ENCODE measurements at places on chromosomes 1 and 21.

DNA sequence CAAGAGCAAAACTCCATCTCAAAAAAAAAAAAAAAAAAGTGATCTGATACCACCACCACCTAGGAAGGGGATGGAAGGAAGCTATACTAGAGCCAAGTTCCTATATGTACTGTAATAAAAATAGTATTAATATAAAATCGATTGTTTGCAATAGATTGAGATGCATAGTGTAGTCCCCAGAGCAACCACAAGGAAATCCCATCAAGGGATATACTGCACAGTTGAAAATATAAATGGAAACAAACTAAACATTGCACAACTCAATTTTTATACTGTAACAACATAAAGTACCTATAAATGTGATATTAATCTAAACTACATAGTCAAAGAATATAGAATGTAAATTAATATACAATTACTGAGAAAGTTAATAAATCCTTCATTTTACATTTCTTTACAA is 20.9 kb upstream of the PSMG1 start:
- DNase-seq = no peak

DNA sequence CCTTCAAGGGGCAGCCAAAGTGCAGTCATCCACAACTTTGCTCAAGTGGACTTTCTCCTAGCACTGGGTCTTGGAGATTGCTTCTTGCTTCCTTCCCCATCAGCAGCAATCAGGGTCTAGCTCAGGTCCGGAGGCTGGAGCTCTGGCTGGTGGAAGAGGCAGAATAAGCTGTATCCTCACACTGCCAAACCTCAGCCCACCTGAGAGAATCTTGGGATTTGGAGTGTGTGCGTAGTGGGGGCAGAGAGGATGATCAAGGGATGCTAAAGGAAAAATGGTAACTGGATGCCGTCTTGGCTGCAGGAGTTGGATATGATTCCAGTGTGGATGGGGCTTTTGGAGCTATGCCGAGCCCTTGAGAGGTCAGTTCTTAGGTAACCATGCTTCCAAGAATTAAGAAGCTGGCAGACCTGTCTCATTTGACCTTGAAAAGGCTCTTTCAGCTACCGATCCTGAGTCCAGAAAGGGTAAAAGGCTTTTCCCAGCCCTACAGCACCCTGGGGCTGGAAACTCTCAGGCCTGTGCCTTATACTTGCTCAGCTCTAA is 4.5 kb upstream of the NFASC start:
- DNase-seq = no peak

GRCh38 chr1:52553362-52554266 is 722 bp upstream of the TUT4 start:
- DNase-seq = peak; percentile 85

DNA sequence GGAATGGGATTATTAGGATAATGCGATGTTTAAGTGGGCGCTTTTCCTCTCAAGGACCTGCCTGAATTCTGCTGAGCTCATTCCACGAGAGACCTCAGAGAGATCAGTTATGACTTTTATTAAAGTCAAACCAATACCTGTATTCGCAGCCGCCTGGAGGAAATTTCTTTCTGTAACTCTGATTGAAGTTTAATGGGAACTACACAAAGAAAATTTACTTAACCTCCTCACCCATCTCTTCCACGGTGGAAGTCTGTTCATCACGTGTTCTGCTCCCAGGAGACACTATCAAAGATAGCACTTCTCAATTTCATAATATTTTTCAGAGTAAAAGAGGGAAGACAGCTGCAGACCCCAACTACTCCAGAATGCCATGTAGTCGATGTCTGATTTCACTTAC is 334.7 kb upstream of the POU3F1 start:
- no peak for DNase-seq

GRCh38 chr21:45974073-45975019 is 7.2 kb upstream of the COL6A1 start:
- DNase-seq = no peak

GRCh38 chr1:32977546-32978087 is 13.0 kb upstream of the RNF19B start:
- no peak for DNase-seq

GRCh38 chr1:185581961-185582725 is 152.0 kb upstream of the HMCN1 start:
- DNase-seq = no peak

- DNase-seq = no peak
Measured at GRCh38 chr1:240706150-240706935, 94.4 kb upstream of the GREM2 start.

GRCh38 chr1:27509127-27510080 is 19.4 kb upstream of the WASF2 start:
- no peak for DNase-seq

GRCh38 chr21:44326716-44327602 is 12.2 kb downstream of the CFAP410 start:
- no peak for DNase-seq

DNA sequence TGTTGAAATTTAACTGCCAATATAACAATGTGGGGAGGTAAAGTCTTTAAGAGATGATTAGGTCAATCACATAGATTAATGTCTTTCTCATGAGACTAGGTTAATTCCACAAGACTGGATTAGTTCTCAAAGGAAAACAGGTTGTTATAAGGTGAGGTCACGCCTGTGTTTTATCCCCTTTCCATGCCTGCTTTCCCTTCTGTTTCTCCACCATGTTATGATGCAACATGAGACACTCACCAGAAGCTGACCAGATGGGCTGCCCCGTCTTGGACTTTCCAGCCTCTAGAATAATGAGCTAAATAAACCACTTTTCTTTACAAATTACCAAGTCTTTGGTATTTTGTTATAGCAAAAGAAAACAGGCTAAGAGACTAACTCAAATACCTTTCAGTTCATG is 70.8 kb downstream of the DDAH1 start:
- no peak for DNase-seq

DNA sequence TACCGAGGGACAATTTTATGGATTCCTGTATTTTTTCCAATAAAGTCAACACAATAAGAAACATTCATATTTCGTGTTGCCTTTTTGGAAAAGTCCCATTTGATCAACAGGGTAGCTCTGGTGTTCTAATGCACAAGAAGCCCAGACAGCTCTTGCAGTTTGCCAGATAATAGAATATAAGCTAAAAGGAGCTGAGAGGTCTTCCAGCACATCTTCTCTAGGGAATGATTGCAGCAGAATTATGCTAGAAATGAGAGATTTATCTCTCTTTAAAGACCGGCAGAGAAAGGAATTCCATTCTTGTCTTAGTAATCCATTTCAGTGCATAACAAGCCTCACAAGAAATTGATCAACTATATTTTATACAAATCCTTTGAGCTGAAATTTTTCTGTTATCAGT is 25.0 kb upstream of the DDX59 start:
- DNase-seq = no peak

GRCh38 chr1:28259934-28260802 is 850 bp downstream of the SESN2 start:
- DNase-seq = no peak

GRCh38 chr1:29200906-29201594 is 19.4 kb upstream of the SRSF4 start:
- no peak for DNase-seq

- no peak for DNase-seq
Measured at GRCh38 chr1:7152655-7153054, 367.4 kb downstream of the CAMTA1 start.

DNA sequence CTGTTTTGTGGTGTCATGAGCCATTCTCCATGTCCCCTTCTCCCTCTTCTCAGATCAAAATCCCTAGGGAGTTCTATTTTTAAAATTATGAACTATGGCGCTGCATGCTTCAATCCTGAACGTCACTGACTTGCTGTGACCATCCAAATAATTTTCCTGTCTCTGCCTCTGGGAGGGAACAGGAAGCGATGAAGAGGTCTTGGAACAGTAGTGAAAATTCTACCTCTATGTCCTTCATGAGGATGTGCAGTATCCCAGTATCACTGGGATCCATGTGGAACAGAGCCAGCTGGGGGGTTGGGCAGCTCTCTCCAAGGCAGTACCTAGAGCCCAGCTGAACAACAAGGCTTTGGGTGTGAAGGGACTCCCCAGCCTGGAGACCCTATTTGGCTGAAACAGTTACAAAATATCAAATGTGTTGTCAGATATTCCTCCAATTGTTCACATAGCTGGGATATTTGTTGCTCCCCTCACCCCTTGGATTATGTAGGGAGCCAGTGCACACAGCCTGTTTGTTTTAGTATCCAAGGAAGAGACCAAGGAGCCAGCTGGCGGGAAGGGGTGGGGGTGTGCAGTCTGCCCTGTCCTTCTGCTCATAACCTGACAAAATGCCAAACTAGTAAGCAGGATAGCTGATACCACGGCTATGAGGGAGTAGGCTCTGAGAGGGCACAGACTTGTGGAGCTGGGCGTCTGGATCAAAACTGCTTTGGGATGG is 7.6 kb downstream of the DCLRE1B start:
- no peak for DNase-seq

GRCh38 chr1:223052931-223053330 is 90.1 kb downstream of the TLR5 start:
- DNase-seq = no peak

GRCh38 chr1:43853161-43853921 is 80.3 kb upstream of the ARTN start:
- DNase-seq = no peak

DNA sequence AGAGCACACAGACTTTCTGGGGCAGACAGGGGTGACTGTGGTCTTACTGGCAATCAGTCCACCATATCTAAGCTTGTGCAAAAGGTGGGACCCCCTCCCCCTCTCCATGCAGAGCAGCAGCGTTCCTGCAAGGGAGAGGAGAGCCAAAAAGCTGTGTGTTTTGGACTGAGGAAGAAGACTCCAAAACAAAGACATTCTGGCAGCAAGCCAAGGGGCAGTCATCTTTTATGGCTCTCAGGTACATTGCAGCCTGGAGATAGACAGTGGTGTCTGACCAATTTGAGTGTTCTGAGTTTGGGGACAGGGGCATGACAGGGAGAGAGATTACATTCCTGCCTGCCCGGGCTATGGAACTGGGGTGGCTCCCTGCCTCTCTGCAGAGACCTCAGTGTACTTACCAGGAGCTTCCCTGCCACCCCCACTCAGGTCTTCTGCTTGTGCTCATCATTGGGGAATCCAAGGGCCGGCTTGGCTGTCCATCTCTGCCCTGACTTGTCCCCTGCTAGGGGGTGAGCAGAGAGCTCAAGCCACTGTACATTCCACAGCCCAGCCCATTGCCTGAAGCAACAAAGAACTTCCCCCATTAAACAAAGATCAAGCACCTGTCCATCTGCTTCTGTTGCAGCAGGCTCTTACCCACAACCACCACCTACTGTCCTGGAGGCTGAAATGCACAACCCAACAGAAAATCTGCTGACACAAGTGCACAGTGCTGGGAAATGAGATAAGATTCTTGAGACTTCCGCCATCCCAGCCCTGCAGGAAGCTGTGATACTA is 131.1 kb downstream of the EVI5 start:
- DNase-seq = no peak

GRCh38 chr1:8627728-8628127 is 189.7 kb downstream of the RERE start:
- no peak for DNase-seq

- no peak for DNase-seq
Measured at GRCh38 chr1:83761167-83762038, 237.5 kb downstream of the TTLL7 start.

- no peak for DNase-seq
Measured at GRCh38 chr1:214332946-214333798, 52.2 kb downstream of the SMYD2 start.

DNA sequence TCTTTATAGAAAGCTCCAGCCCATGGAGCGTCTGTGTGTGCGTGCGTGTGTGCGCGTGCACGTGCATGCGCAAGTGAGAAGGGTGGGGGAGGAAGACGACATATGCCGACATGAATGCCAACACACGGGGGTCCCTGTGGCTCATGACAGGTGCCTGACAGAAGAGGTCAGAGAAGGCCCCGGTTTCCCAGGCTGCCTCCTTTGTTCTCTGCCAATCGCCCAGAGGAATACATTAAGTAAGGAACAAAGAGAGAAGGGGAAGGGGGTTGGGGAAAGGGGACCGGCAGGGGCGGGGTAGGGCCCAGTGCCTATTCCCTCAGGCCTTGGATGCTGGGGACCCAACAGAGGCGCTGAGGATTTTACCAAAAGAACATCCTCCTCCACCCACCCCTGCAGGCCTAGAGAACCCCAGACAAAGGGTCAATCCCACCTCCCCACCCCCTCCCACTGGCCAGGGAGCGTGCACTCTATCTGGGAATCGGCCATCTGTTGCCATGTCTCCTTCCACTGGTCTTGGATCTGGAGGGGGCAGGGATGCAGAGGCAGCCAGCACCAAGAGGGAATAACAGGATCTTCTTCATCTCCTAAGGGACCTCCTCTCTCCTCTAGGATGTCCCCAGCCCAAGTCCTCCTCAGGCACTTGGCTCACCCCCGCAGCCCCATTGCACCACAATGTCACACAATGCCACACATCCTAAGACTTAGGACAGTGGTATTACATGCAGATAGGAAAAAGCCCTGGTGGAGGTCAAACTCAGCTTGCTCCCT is 39.4 kb downstream of the PIK3C2B start:
- no peak for DNase-seq

DNA sequence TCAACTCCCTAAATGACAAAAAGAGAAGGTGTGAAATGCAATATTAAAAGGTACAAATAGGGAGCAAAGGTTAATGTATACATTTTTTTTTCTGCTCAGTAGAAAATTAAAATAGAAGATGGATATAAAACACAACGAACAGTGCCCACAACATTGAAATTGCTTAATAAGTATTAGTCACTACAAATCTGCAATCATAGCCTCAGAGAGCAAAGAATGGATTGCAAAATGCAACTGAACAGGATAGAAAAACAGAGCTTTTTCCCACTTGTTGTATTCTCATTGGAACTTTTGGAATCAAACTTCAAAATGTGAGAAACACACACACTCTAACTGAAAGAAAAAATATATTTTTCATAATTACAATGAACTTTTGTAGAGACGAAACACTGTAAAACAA is 552.2 kb upstream of the NCAM2 start:
- no peak for DNase-seq

DNA sequence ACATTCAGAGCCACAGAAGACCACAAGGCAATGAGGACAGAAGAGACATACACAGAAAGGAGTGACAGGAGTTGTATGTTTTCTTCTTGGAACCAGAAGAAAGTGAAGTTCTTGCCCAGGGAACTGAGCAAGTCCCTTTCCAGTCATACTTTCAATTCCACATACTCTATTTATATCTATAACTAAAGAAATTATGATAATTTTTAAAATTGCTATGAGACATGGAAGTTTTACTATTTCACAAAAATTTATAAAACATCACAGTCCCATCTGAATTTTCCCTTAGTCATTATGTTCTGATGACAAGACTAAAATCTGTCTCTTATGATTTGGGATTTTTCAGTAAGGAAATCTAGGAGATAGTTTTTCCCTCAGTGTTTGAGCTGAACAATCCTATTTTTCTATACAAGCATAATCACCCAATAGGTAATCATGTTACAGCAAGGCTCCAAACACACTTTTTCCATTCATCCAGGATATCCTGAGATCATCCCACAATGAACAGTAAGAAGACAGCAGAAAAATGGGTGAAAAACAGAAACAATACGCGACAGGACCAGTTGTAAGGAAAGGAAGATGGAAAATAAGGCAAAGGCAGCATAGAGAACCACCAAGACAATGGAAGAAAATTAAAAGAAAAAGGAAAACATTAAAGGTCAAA is 154.6 kb downstream of the VAV3 start:
- DNase-seq = no peak

Data from stimulated activated CD8-positive, alpha-beta memory T cell treated with anti-CD3 and anti-CD28 coated beads, Interleukin-15, amount 100 ng/mL, for 4 hours (primary cell).